ENCODE measurements at places on chromosomes 6 and 20.

DNA sequence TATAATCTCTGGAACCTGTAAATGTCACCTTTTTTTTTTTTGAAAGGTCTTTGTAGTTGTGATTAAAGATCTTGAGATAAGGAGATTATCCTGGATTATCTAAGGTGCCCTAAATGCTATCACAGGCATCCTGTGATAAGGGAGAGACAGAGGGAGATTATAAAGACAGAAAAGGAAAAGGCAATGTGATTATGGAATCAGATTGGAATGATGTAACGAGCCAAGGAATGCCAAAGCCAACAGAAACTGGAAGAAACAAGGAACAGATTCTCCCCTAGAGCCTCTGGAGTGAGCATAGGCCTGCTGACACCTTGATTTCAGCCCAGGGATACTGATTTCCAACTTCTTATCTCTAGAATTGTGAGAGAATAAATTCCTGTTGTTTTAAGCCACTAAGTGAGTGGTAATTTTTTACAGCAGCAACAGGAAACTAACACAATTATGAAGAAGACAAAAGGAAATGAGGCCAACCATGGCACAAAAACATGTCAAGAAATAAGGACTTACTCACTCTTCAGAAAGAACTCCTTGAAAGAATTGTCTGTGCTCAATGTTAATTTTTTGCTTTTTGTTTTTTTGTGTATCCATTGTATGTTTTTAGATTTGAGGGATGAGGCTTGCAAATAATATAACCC, 82.7 kb downstream of the CFAP61 start:
- DNase-seq: no peak

- no peak for DNase-seq
Measured at GRCh38 chr6:42251911-42252637, 34.4 kb upstream of the MRPS10 start.

GRCh38 chr20:17825252-17825959, 125.6 kb downstream of the BANF2 start:
- no peak for DNase-seq

DNA sequence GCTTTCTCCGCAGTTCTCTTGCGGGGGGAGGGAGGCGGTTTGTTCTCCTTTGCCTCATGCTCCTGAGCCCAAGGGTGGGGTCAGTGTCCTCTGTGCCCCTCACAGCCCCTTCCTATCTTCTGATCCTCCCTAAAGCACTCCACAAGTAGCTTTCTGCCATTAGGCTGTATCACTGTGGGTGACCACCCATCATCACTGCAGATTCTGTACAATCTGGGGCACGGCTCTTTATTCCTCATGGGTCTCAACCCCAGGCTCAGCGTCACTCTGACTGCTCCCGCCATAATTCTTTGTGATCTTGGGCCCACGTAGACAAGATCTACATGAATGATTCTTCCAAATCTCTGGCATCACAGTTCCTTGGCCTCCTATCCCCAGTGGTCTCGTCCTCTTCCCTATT, 10.5 kb downstream of the NCR2 start:
- DNase-seq: no peak

DNA sequence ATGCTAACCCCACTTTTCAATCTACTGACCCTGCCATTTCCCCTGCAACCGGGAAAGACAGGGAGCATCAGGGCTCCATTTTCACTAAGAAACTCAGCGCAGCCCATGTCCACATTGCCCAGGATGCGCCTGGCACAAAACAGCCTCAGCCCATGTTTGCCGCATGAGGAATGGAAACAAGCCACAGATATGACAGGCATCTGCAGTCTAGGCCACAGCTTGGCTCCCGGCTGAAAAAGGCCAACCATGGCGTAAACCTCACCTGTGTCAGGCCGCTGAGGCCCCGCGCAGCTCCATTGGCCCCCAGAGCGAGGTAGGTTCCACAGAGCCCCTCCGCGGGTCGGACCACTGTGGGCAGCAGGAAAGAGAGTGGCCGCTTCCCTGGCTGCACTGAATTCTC, 21.7 kb downstream of the GGT7 start:
- DNase-seq: no peak

GRCh38 chr20:40942775-40943174, 85.8 kb upstream of the TOP1 start:
- no peak for DNase-seq

DNA sequence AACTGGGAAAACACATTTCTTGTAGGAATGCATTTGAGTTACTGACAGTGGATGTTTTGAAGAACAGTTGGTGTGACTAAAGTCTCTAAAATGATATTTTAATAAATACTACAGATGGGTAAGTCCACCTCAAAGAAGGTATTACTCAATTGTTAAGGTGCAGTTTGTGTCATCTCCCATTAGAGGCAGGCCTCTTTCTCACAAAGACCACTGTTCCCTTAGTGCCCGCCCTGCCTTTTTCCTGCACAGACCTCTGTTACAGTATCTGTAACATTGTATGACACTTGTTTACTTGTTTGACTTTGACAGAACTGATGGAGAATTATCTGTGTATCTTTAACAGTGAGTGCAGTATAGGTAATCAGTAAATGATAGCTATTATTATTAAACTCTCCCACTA, 5.2 kb upstream of the CRIP3 start:
- DNase-seq: no peak

GRCh38 chr6:6696867-6697531, 108.5 kb downstream of the LY86 start:
- no peak for DNase-seq

GRCh38 chr6:169139179-169139971, 114.3 kb downstream of the THBS2 start:
- DNase-seq: no peak

DNA sequence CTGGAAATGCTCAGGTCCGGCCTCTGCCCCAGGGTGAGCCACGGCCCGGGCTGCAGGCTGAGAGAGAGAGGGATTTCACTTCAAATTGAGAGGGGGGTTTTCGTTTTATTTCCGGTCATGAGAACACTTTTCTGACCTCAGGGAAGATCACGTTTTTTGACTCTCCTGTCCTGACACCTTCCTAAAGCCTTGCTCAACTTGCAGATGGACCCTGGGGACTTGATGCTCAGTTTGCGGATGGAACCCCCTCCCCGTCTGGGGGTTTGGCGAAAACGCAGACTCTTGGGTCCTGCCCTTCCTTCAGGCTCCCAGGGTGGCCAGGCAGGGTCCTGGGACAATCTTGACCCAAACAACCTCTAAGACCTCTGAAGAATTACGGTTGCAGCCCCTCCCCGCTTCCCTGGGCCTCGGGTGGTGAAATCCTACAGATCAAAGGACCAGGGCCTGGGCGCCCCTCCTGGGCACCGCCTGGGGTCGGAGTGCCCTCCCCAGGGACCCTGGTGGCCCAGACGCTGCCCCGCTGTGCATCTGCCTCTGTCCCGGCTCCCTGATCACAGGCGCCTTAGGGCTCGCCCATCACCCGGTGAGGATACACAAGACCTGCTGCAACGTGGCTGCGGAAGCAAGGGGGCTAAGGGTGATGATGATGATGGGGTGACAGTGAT, 148.2 kb downstream of the ERMARD start:
- DNase-seq: no peak

GRCh38 chr6:56761651-56762050, 119.0 kb upstream of the DST start:
- no peak for DNase-seq

- no peak for DNase-seq
Measured at GRCh38 chr20:23744817-23745216, 5.9 kb downstream of the CST1 start.

- DNase-seq: no peak
Measured at GRCh38 chr6:145883263-145883662, 68.7 kb upstream of the FBXO30 start.

DNA sequence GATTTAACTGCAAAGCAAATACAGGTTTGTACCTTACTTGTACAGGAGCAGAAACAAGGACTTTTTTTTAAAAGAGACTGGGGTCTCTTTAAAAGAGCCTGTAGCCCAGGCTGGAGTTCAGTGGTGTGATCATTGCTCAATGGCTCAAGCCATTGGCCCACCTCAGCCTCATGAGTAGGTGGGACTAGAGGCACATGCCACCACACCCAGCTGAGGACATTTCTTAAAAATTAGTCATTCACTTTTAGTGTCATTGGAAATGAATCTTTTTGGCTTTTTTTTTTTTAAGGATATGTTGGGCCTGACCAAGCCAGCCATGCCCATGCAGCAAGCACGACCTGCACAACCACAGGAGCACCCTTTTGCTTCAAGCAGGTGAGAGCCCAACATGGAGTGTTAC, 16.9 kb downstream of the SEC23B start:
- DNase-seq: no peak

- DNase-seq: no peak
Measured at GRCh38 chr20:59804871-59805665, 128.4 kb downstream of the SYCP2 start.
